ENCODE measurements at places on chromosomes 4 and X.

DNA sequence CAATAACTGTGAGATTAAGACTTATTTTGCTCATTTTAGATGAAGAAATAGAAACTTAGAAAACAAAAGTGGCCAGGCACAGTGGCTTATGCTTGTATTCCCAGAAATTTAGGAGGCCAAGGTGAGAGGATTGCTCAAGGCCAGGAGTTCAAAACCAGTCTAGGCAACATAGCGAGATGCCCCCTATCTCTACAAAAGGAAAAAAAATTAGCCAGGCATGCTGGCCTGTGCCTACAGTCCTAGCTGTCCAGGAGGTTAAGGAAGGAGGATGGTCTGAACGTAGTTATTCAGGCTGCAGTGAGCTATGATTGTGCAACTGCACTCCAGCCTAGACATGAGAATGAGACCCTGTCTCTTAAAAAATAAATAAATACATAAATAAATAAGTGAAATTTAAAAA lies 28.0 kb downstream of the APELA start:
- DNase-seq = no peak

- DNase-seq = no peak
Measured at GRCh38 chrX:78653118-78653822, 5.9 kb downstream of the RTL3 start.

GRCh38 chrX:136780763-136781162 lies at the start of gene ARHGEF6:
TSS of gene ARHGEF6 (minus strand) at chrX:136780932. CDS start at chrX:136780882, 50 bp downstream.
- no peak for DNase-seq

DNA sequence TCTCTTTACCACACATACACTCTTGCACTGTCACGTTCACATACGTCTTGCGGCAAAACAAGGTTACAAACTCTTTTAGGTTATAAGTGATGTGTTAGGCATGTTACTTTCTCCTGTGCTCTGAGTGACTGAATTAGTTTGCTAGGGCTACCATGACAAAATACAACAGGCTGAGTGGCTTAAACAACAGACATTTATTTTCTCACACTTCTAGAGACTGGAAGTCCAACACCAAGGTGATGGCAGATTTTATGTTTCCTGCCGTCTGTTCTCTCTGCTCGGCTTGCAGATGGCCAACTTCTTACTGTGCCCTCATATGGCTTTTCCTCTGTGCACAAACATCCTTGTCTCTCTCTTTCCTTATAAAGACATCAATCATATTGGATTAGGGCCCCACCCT lies 1224.3 kb upstream of the TENM3 start:
- DNase-seq = no peak

DNA sequence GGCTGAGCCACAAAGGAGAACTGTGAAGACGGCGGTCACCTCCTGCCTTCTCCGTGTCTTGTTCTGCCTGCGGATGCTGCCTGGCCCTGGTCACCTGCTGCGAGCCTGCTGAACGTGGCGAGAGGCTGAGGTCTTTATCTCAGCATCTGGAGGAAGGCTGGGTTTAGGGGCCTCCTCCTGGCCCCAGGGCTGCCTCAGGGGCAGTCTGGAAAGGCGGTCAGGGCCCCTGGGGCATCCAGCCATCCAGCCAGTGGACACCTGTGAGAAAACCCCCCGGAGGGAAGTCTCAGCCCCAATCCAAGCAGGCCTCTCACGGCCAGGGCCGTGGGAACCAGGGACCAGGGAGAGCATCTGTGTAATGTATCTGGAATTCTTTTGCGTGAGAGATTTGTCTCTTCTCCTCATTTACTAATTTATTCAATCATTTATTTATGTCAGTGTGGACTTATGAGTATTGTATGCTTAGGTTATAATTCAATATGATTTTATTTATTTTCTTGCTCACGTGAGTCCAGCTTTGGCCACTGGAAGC lies 11.3 kb downstream of the PDE6B start:
- no peak for DNase-seq
